ENCODE measurements at places on chromosomes 5 and 9.

GRCh38 chr5:154312576-154312975 lies 122.0 kb downstream of the GALNT10 start:
- DNase-seq: no peak

- DNase-seq: peak; percentile 62
These were observed 2.8 kb upstream of the CCDC125 start for GRCh38 chr5:69335341-69335935.

- no peak for DNase-seq
These were observed 214.4 kb downstream of the EFNA5 start for GRCh38 chr5:107456281-107456715.

DNA sequence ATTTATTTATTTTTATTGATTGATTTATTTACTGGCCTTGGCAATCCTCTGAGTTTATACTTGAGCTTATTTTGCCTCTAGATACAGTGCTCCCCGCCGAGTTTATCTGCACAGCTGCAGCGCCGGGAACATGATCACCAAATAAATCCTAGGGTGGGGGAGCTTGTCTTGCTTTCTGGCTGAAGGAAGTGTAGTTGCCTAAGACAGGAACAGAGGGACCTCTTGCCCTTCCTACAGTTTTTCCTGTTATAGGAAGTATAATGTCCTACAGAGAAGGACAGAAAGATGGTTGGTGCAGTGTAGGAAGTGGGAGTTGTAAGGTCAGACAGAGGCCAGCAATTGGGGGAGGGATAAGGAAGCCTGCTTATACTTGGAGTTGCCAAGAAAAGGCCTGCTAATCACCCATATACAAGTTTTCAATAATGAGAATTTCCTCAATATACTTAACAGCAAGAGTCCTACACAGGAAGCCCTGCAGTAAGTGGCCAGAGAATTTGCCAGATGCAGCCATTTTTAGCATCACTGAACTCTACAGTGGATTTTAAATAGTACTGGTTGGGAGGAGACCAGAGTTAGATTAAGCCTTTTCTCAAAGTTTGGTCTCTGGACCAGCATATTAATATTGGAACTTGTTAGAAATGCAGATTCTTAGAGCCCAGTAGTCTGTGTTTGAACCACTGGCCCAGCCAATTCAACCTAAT lies 7.7 kb downstream of the AOPEP start:
- peak; percentile 52 for DNase-seq

DNA sequence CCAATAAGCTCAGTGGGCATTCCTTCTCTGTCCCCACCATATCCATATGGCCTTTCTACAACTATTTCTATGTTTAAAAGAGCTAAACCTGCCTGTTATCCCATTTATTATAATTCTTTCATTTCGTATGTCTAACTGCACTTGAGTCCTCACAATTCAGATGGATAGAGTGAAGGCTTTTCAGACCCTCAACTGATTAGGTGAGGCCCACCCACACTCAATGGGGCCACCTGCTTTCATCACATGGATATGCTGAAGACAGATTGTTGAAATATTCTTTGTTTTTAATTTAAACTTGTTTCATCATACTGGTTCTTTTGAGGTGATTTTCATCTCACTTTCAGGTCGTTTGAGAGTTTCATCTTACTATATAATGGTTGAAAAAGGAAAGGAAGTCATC lies 5.7 kb upstream of the S1PR3 start:
- no peak for DNase-seq

Data from AML-193 (cell line).